NCI-H82 (cell line): ENCODE measurements at places on chromosomes 3 and 15.
A peak's percentile ranks its signal among the peaks of the same experiment; 100 is the strongest.

- no peak for DNase-seq
These were observed 19.3 kb downstream of the ZNF860 start for GRCh38 chr3:32000877-32001276.

DNA sequence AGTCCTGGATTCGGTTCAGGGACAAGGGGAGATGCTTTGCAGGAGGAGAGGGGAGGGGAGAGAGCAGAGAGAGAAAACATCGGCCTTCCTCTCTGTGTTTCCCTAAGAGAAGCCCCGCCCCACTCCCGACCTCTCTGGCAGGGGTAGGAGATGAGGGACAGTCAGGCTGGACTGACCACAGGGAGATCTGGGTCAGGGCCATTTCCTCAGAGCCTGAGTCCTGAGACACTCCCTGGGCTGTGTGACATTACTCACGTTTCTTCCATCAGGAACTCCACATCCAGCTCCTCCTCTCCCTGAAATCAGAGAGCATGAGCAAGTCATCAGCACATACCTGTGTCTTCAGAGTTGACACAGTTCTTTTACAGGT, 9.1 kb downstream of the PLA2G4D start:
- no peak for DNase-seq

- DNase-seq: no peak
These were observed 479.4 kb downstream of the NTRK3 start for GRCh38 chr15:87777054-87777561.

DNA sequence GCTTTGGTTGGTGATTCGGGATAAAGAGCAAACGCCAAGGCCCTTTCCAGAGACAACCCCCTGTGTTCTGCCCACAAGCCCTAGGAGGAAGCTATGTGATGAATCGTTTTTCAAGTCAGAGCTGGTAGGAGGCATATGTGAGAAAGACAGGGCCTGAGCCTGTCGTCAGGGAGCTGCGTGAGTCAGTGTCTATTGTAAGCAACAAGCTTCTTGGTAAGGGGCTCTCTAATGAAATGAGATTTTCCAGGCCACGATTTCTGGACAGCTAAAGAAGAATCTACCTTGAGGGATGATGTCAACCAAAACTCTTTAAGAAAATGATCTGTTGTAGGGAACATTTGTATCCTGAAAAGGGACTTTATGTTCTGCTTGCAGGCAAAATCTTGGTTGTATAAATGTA, 318.9 kb upstream of the IL12A start:
- DNase-seq: no peak

- no peak for DNase-seq
These were observed 17.7 kb downstream of the PIF1 start for GRCh38 chr15:64807751-64808222.

DNA sequence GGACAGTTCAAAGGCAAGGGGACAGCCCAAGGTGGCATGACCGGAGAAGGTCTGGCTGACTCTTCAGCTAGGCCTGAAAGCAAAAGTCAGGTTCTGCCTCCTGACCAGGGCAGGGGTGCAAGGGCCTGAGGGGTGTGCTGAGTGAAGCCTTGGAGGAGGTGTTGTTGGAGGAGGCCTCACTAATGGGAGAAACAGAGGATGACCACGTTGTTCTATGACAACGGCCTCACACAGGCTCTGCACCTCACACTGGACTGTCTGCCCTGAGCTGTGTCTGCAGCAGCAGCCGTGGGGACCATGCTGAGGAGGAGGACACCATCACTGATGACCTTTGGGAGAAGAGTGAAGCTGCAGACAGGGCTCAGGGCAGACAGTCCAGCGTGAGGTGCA, 116.9 kb upstream of the ABHD17C start:
- DNase-seq: no peak

DNA sequence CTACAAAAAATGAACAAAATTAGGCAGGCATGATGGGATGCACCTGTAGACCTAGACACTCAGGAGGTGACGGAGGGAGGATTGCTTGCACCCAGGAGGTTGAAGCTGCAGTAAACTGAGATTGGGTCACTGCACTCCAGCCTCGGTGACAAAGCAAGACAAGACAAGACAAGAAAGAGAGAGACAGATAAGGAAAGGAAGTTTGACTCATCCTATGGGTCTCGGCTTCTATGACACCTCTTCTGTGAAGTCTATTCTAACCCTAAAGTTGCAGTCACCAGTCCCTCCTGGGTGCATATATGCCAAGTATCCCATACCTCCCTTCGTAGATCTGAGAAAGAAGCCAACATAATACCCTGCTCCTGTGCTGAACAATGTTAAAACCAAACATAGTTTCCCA, 7.9 kb upstream of the ZMAT3 start:
- no peak for DNase-seq

DNA sequence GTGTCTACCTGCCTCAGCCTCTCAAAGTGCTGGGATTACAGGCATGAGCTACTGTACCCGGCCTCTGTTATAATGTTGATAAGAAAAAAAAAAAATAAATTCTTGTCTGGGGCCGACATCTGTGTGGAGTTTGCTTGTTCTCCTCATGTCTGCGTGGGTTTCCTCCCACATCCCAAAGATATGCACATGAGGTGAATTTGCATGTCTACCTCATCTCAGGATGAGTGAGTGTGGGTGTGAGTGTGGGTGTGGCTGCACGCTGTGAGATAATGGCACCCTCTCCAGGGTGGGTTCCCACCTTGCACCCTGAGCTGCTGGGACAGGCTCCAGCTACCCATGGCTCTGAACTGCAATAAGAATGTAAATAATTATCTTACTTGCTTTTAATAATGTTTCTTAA, 25.9 kb upstream of the UACA start:
- no peak for DNase-seq

GRCh38 chr3:164326714-164327113, 751.6 kb downstream of the SI start:
- no peak for DNase-seq

GRCh38 chr3:144957398-144958101, 985.9 kb downstream of the DIPK2A start:
- peak; percentile 7 for DNase-seq

GRCh38 chr3:197936819-197937384, 13.1 kb upstream of the RPL35A start:
- no peak for DNase-seq

- DNase-seq: no peak
These were observed 27.0 kb downstream of the ALDH1A2 start for GRCh38 chr15:58038426-58039078.

DNA sequence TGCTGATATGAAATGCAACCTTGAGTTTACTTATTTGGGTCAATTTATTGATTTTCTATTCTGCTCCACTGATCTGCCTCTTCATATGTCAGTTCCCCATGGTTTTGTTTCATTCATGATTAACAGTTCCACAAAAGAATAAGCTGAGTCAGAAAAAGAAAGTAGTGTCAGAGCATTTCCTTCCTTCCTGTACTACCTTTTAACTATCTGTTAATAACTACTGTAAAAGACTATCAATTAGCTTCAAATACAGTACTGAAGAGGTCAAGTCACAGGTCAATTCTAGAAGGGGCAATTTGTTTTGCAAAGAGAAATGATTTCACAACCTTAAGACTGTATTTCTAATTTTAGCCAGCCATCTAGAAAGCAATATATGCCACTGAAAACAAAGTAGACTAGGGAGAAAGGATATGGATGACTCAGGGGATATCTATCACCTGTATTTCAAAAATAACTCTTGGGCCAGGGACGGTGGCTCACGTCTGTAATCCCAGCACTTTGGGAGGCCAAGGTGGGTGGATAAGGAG, 129.5 kb downstream of the TFDP2 start:
- DNase-seq: no peak

GRCh38 chr15:84961707-84962106, 19.9 kb upstream of the PDE8A start:
- DNase-seq: no peak

- DNase-seq: peak; percentile 54
These were observed 1.4 kb downstream of the WDR76 start for GRCh38 chr15:43828061-43828657.

DNA sequence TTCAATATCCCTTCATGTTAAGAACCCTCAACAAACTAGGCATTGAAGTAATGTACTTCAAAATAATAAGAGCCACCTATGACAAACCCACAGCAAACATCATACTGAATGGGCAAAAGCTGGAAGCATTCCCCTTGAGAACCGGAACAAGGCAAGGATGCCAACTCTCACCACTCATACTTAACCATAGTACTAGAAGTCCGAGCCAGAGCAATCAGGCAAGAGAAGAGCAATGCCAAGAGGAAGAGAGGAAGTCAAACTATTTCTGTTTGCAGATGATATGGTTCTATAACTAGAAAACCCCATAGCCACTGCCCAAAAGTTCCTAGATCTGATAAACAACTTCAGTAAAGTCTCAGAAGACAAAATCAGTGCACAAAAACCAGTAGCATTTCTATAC, 161.9 kb downstream of the UBE2E2 start:
- no peak for DNase-seq

GRCh38 chr3:186551387-186551786, 7.2 kb upstream of the CRYGS start:
- peak; percentile 26 for DNase-seq

- no peak for DNase-seq
These were observed 235.6 kb downstream of the MYRIP start for GRCh38 chr3:40045051-40045450.

DNA sequence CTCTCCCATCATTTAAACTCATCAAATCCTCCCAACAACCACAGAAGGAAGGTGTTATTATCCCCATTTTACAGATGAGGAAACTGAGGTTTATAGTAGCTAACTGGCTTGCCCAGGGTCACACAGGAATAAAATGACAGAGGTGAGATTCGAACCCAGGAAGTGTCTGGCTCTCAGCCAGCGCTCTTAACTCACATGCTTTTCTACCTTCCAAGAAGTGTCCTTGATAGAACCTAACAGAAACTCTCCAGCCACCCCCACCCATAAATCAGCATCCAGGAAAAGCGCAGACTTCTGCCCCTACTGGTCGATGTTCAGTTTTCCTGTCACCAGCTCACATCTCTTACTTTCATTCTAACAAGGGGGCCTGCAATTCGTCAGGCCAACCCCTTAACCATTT, 51.7 kb downstream of the SPATA12 start:
- DNase-seq: peak; percentile 38

DNA sequence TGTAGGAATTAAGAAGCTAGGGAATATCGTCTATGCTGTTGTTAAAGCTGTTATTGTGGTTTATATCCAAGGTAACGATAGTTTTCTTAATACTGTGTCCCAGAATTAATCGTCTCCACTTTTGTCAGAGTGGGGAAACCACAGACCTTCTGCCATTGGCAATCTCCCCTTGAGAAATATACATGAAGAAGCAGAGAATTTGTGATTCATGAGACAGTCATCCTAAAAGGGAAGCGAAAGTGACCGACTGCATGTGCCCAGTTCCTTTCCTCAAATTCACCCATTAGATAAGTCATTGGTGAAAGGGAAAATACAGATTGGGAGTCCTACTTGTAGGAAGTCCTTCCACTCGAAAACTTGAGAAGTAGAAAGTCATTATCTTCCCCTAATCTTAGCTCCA, 26.6 kb downstream of the DIPK2A start:
- no peak for DNase-seq

DNA sequence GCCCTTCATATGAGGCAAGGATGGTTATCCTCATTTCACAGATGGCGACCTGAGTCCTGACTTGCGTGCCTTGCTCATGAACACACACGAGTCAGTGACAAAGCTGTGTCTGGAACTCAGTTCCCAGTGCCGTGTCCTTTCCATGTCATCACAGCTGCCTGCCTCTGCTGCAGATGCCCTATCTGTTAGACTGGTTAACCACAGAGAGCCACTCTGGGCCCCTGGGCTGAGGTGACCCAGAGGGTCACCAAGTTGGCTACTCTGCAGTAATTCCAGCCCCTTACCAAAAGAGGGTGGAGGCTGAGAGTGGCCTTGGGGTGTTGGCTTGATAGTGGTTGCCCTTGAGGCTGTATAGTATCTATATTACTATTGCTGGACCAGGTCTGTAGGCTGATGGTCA, 41.0 kb downstream of the RAB11A start:
- DNase-seq: no peak

DNA sequence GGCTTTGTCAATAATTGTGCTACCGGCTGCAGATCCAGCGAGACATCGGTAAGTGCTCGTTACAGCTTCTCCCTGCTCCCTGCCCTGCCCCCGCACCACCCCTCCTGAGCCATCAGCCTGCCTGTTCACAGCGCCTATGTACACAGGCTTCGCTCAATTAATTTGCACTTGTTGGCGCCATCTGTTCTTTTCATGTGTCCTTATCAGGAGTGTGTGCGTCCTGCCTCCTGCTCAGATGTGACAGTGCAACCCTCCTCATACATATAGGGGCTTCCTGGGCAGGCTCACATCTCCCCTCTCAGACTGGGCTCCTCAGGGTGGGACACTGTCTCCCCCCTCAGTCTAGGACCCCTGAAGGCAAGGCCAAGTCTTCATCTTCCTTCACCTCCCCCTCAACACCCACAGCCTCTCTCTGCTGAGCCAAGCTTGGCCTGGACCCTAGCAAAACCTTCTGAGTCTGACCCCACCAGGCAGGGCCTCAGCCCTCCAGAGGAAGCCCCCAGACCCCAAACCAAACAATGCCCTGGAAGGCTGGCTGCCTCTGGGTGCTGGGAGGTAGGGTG, 54.9 kb downstream of the CYP11A1 start:
- peak; percentile 98 for DNase-seq

DNA sequence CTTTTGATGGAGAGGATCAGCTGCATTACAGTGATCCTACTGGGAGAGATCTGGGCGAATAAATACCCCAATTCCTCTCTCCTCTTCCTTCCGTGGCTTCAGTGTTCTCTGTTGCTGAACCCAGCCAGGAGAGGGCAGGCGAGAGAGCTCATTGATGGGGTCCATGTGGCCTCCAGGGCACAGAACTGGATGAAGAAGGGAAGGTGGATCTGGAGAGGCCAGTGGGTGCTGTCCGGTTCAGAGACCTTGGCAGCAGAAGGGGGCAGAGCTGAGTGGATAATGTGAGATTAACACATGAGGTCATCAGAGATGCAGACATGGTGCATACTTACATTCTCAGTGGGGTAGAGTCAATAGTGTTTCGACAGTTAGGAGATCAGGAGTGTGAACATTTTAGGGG, 193.6 kb downstream of the CLSTN2 start:
- DNase-seq: peak; percentile 95

GRCh38 chr3:86969500-86970189, 21.3 kb downstream of the VGLL3 start:
- DNase-seq: peak; percentile 60

DNA sequence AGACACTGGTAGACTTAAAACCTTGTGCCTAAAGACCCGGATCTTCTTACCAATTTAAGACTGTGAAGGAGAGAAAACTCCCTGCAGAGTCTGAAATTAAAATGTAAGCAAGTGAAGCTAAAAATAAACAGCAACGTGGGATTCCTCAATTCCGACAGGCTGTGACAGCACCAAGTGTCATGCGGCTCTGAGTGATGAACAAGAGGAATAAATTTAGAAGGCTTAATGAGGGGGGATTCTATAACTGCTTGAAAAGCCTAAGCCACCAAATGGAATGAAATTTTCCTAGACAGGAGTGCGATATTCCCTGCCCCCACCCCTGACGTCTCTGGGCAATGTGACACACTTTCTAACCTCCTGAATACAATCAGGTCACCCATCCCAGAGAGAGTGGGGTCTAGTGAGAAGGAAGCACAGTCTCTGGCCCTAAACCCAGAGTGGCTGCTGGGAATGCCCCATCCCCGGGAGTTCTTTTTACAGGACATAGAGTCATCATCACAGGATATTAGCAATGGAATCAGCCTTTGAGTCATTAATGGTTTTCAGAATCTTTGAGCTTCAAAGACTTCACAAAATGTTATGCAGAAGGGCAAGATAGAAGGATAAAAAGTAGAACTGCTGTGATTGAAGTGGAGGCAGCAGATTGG, 114.3 kb downstream of the EDEM1 start:
- no peak for DNase-seq
